ENCODE measurements at places on chromosomes 7 and 10.

DNA sequence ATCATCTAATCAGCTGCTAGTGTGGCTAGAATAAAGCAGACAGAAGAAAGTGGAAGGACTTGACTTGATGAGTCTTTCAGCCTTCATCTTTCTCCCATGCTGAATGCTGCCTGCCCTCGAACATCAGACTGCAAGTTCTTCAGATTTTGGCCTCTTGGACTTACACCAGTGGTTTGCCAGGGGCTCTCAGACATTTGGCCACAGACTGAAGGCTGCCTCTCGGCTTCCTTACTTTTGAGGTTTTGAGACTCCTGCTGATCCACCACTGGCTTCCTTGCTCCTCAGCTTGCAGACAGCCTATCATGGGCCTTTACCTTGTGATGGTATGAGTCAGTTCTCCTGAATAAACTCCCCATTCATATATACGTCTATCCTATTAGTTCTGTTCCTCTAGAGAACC, 26.0 kb downstream of the PLPP4 start:
- no peak for DNase-seq

- DNase-seq, result no peak
These were observed 270.7 kb downstream of the ZNF33B start for GRCh38 chr10:42367532-42368230.

- no peak for DNase-seq
These were observed 5.8 kb downstream of the BHLHA15 start for GRCh38 chr7:98216941-98217622.

- DNase-seq, result no peak
These were observed 15.4 kb downstream of the MMRN2 start for GRCh38 chr10:86941991-86942421.

GRCh38 chr10:59960751-59961150, 54.4 kb upstream of the CCDC6 start:
- DNase-seq, result no peak

GRCh38 chr7:107711301-107711700, 32.6 kb upstream of the CBLL1 start:
- DNase-seq, result no peak

GRCh38 chr10:113849946-113850345, 3.9 kb downstream of the DCLRE1A start:
- DNase-seq, result no peak

DNA sequence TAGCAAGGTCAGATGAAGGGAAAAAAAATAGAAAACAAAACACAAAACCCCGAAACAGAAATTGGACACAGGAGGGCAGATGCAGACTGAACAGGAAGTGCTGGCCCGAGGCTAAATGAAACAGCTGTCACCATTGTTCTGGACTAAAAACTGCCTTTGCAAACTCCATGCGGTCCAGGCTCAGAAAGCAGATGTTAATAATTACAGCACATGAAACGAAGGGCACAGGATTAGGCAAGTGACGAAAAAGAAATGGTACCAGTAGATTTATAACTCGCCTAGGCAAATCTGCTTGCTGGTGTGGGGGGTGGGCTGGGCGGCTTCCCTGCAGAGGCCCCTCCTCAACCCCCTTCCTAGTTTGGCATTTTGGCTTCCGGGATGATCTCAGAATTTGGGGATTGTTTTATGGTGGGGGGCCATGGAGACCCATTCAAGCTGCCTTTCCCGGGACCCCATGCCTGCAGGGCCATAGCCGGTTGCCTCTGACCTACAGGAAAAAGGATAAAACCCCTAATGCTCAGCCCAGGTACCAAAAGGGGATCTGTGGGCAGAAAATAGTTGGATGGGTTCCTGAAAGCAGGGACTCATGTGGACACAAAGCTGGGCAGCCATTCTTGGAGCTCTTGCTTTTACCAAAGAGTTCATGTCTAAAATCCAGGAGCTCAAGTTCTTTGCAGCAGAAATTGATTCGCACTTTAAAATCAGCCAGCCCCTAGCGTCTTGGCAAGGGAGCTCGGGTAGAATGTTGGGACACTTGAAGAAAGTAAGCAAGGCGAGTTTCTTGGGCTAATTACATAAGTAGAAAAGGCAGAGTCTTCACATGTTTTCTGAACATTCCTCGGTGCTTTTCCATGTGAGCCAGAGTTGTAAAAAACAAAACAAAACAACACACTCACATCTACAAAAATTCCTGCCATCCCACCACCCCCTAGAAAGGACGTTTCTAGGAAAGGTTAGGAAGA, 39.0 kb upstream of the EMX2 start:
- DNase-seq, result no peak

DNA sequence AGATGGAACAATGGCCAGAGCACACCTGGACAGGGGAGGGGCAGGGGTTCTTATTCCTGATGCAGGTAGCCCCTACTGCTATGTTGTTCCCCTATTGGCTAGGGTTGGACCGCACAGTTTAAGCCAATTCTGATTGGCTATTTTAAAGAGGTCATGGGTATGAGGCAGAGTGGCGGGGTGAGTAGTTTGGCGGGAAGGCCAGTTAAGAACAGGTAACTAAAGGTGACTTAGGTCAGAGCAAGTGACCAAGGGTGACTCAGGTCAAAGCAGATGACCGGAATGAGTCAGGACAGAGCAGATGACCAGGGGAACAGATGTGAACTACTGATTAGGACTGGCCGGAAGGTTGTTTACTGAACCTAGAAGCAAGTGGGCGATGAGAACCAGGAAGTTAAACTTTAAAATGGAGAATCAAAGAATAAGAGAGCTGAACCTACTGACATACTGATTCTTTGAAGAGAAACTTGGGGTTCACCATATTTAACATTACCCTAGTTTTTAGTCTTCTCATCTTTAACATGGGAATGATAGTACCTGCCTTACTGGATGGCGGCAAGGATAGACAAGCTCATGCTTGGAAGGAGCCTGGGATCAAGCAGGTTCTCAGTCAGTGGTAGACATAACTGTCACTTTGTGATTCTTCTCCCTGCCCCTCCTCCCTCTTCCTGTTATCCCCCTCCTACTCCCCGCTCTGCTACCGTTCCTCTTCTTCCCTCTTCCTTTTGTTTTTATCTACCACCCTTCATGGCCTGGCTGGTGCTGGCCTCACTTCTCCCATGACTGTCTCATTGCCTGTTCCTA, 55.0 kb downstream of the CCNY start:
- DNase-seq, result no peak

GRCh38 chr10:6654571-6654970, 74.5 kb upstream of the PRKCQ start:
- no peak for DNase-seq
